ENCODE measurements at places on chromosomes 1 and 21. TPM values are rescaled to one million over a fixed set of nuclear protein-coding genes. Genes with fewer than 3 reads are reported as not detected.

- no peak for DNase-seq
These were observed 2.6 kb downstream of the KCNA3 start for GRCh38 chr1:110672001-110672752.

GRCh38 chr1:201491896-201492511 is 14.9 kb downstream of the CSRP1 start:
- no peak for DNase-seq

GRCh38 chr1:113934006-113934405 is 4.9 kb downstream of the HIPK1 start:
- DNase-seq: no peak

GRCh38 chr1:194846488-194846887 is 1660.1 kb upstream of the B3GALT2 start:
- DNase-seq: no peak

The PPFIA4 gene
- total RNA-seq: 0.35 TPM

DNA sequence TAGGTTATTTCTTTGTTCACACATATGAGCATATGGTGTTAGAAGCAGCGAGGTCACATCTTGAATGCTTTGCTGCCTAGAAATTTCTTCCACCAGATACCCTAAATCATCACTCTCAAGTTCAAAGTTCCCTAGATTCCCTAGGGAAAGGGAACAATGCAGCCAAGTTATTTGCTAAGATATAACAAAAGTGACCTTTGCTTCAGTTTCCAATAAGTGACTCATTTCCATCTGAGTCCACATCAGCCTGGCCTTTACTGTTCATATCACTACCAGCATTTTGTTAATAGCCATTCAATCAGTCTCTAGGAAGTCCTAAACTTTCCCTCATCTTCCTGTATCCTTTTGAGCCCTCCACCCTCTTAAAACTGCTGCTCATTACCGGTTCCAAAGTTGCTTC is 1502.5 kb downstream of the KCNT2 start:
- no peak for DNase-seq

- no peak for DNase-seq
These were observed 258.3 kb downstream of the SPATA17 start for GRCh38 chr1:217889401-217889800.

The TDRD5 gene
- total RNA-seq: 0.18 TPM

GRCh38 chr1:61572046-61572445 is 152.9 kb downstream of the TM2D1 start:
- no peak for DNase-seq

DNA sequence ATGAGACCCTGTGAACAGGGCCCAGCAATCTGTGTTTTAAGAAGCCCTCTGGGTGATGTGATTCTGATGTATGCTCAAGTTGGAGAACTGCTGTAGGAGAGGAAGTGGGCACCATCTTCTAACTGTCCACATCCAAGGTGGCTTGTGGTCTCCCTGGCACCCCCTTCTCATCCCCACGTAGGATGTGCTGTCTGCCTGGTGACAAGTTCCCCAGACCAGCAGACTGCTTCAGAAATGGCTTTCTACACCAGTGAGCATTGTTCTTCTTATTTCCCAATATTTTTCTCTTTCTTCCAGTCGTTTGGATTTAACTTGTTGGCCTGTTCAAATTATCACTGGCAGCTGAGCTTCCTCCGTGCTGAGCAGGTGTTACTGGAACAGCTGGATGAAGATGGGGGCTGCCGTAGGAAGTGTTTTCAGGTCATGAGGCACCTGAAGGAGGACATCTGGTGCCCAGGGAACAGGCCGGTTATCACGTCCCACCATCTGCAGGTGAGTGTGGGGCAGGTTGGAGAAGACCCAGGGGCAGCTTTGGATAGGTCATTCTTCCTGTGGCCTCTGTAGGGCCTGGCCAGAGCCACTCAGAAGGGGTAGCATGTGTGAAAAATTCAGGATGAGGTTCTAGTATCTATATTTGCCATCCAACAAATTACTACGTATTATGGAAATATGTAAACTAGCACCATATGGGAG is 16.8 kb downstream of the MAB21L3 start:
- DNase-seq: no peak

GRCh38 chr1:225915538-225915991 is 8.5 kb downstream of the PYCR2 start:
- no peak for DNase-seq

DNA sequence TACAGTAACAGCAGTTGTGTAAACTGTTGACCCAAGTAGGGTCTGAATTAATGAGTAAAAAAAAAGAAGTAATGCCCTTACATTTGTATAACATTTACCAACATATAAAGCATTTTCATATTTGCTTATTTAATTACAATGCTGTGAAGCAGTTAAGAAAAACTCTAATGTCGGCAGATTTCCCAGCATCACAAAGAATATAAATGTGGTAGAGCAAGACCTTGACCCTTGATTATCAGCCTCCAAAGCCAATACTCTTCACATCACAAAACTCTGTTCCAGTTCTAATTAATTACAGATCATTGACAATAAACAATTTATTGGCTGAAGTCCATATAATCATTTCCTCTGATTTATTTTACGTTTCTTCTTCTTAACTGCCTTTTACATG is 130.2 kb downstream of the DUSP10 start:
- DNase-seq: no peak

DNA sequence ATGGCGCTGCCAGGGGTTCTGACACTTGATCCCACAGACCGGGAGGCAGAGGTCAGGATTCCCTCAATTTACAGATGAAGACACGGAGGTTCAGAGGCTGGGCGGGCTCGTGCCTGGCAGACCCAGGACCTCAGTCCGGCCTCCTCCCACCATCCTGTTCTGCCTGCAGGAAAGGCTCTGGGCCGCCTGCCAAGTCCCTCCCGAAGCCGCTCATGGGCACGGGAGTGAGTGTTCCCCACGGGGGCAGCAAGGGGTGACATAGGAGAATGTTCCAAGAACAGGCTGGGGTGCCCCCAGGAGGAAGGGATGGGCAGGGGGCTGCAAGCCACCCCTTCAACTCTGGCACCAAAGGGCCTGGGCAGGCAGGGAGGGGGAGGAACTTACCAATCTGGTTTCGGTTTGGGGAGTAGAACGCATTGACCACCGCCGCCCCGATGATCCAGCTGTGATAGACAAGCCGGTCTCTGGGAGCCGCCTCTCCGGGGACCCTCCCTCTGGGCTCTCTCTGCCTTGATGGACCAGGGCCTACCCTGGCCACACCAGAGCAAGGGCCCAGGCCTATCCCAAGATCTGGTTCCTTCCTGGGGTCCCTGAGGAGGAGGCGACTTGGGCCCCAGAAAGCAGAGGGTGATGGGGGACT is 7.5 kb downstream of the PRXL2B start:
- no peak for DNase-seq

GRCh38 chr1:56508523-56508983 is 70.8 kb downstream of the PLPP3 start:
- DNase-seq: no peak

The FCRL6 gene
- total RNA-seq: not detected

DNA sequence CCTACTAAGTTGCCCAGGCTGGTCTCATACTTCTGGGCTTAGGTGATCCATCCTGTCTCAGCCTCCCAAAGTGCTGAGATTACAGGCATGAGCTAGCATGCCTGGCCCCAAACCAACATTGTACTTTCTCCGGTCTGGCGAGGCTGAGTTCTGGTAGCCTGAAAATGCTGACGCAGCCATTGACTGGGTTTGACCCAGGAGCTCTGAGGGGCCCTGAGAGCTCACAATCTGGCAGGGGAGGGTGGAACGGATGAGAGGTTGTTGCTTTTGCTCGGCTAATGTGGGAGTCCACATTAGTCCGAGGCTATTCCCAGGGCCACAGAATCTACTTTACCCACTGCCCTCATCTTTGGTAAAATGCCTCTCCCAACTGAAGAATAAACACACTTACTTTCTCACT is 35.1 kb upstream of the PARP1 start:
- DNase-seq: no peak

The LCE1B gene
- not detected for total RNA-seq

The SUCO gene
- total RNA-seq: 20.7 TPM

DNA sequence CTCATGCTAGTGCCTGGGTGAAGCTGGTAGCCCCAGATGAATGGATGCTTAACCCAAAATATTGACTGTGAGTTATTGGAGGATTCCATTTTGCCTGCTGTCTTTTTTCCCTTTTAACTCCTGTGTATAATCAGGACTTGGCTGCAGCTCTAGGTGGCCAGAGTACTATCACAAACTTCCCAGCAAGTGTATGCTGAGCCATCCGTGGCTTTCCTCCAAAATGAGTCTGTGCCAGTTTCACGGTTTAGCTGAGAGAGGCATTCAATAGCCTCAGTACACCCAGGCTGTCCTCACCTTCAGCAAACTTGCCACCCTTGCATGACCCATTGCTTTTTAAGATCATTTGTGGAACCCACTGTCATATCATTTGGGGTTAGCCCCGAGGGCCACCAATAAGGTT is 5.3 kb upstream of the DPT start:
- DNase-seq: no peak

- no peak for DNase-seq
These were observed 8.4 kb downstream of the KRTAP15-1 start for GRCh38 chr21:30448514-30448913.

The TEX38 gene
- not detected for total RNA-seq

The AMY2B gene
- 5.7 TPM for total RNA-seq

DNA sequence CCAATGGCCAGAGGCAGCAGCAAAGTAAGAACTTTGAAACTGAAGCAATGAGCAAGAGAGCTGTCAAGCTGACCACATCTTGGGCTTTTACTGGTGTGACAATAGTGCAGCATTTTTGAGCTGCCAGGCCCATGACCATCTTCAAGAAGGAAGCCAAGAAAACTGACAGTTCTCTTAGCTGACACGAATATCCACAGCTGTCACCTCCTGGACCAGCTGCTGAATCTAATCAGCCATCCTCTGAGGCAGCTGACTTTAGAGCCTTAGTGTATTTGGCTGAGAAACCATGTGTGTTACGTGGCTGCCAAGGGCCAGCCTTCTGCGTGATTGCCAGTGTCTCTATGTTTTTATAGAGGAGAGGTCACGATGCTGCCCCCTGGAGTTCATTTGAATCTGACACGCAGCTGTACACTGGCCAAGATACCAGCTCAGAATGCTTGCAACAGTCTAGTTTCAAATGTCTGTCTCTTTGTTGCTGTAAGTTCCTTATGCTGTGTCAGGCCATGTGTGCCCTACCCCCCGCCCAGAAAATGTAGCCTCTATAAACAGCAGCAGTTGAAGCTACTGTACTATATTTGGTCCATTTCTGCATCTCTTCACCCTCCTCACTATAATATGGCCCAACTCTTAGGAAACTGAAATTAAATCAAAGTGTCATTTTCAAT is 39.7 kb downstream of the PALMD start:
- DNase-seq: no peak

GRCh38 chr1:67142931-67143330 is 8.2 kb upstream of the C1orf141 start:
- no peak for DNase-seq

DNA sequence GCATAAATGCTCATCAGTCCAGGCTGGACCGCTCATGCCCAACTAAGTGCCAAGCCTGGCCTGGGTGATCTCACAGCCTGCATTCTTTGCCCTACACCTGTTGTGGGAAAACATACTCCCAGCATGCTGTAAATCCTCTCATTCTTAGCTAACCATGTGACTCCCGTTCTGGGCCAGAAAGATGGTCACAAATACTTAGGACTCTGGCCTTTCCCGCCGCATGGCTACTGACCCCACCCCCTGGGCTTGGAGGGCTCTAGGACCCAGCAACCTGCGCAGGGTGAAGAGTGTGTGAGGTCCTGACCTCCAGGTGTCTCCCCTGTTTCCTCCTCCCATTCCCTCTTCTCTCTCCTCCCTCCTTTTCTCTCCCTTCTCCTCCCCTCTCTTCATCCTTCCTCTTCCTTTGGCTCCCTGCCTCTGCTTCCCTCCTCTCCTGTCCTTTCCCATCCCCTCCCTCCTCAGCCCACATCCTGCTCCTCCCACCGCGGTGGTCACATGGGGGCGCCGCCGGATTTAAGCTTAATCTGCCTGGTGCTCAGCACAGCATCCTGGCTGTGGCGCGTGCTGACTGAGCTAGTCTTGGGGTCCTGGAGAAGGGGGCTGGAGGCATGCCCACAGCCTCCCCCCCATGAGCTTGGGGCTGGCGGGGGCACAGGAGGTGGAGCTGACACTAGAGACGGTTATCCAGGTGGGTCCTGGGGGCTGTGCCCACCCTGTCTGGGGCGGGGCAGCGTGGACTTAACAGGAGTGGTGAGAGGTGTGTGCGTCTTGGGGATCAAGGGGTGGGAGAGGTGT is at the start of gene CROCC:
TSS of gene CROCC (plus strand) at position 541 of the 795 bp plus-strand sequence. CDS start at position 629, 88 bp downstream.
- no peak for DNase-seq

DNA sequence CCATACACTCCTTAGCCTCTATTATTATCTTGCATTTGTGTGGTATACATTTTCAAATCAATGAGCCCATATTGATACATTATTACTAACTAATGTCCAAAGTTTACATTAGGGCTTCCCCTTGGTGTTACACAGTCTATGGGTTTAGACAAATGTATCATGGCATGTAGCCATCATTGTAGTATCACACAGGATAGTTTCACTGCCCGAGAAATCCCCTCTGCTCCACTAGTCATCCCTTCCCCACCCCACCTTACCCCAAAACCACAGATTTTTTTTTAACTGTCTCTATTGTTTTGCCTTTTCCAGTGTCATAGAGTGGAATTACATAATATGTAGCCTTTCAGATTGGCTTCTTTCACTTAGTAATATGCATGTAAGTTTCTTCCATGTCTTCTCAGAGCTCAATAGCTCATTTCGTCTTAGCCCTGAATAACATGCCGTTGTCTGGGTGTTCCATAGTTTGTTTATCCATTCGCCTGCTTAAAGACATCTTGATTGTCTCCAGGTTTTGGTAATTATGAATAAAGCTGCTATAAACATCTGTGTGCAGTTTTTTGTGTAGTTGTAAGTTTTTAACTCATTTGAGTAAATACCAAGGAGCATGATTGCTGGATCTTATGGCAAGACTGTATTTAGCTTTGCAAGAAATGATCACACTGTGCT is 86.4 kb upstream of the LYST start:
- DNase-seq: no peak

The PWP2 gene
- total RNA-seq: 7.6 TPM

GRCh38 chr1:3483801-3484444 is 29.5 kb downstream of the ARHGEF16 start:
- no peak for DNase-seq

DNA sequence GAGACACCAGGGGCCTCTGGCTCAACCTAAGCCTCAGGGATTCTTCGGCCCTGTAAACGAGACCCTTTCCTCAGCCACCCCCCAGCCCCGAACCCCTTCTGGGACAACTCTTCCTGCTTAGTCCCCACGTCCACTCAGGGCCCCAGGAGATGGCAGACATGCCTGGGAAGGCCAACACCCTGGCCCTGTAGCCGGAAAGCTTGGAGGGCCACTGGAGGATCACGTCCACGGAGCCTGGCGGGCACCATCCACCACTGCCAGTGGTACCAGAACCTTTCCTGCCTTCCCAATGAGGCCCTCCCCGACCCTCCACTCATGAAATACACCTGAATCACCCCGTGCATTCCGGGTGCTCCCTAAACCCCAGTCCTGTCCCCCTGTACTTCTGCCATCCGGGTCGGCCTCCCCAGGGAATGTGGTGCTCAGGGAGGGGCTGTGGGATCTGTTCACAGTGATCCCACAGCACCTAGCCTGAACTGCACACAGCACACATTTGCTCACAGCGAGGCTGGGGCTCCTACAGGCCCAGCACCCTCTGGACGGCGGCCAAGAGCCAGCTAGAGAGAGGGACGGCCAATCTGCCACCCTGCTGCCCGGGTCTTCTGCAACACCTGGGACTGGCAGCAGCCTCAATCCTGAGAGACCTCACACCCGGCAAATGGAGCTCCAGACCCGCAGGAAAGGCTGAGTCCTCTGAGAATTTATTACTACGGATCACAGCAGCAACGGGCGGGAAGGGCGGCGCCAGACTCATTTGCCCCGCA is 1.8 kb downstream of the AURKAIP1 start:
- no peak for DNase-seq

Measured in esophagus squamous epithelium (tissue), 5 donors.